NCI-H187 treated with DMSO at 0.1 percent for 48 hours (cell line): ENCODE measurements at places on chromosomes 2 and 18.

- no peak for DNase-seq
Observed at GRCh38 chr2:167492486-167492885, 604.2 kb downstream of the XIRP2 start.

DNA sequence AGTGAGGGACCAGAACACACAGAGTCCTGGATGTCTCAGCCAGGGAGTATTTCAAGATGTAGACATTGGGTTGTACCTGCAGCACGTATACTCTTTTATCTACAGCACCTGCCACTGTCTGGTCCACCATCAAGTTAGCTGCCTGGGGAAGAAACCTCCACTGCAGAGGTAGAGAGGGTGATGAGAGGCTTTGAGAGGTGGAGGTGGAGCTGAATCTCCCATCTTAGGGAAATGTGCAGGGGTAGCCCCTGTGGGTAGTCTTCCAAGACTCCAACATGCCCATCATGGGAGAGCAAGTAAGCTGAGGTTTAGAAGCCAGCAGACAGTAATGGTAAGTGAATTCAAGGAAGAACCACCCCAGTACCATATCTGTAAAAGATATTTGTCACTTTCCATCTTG, 93.3 kb upstream of the CELF4 start:
- no peak for DNase-seq

DNA sequence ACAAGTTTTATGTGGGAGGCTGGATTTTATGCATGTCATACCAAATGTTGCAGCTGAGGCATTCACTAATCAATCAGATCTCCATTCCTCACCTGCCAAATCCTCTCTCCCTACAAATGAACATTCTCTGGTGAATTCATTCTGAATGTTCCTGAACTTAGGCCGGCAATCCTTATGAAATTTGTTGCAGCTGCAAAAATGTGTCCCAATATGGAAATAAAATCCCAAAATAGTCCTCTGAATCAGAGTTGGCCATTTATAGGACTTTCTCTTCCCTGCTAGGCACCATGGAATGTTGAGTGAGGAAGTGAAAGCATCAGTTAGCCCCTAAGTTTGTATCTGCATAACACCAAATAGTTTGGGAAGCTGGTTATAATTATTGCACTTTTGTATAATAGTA, 25.6 kb downstream of the GCA start:
- no peak for DNase-seq

GRCh38 chr2:126913881-126914615, 15.4 kb downstream of the TEX51 start:
- DNase-seq: no peak

- DNase-seq: no peak
Observed at GRCh38 chr2:222468346-222468745, 44.0 kb downstream of the SGPP2 start.
